ENCODE measurements at places on chromosomes 4 and X.

GRCh38 chr4:15237648-15238230 lies 190.1 kb upstream of the C1QTNF7 start:
- no peak for DNase-seq

- DNase-seq, result no peak
Observed at GRCh38 chrX:48945517-48946348, 11.7 kb downstream of the OTUD5 start.

- DNase-seq, result no peak
Observed at GRCh38 chrX:84415140-84415539, 87.1 kb downstream of the HDX start.

DNA sequence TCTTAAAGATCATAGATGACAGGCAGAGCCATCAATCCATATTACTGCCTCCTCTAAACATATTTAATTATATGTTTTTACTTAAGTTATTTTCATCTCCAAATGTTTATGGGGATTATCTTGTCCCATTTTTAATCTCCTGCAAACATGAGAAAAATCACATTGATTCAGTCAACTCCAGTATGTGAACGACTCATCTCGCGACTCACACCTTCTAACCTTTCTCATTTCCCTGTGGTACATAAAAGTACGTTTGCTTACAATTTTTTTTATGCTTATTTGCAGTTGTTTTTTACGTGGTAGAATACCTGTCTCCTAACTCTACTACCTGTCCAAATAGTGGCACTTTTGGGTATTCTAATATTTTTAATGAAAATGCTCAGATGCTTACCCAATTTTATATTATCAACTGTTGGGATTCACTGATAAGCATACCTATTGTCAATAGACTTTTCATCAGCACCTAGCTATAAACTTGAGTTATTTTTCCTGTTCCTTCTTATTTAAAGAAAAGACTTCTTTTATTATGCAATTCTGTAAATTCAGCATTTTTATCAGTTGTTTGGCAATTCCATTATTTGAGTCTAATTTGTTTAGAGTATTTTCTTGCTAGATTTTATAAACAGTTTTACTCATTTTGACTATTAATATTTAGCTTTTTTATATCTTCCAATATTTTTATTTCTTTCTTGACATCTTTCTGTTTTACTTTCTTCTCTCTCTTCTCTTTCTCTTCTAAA lies 276.6 kb downstream of the ANK2 start:
- DNase-seq, result no peak
